ENCODE measurements at places on chromosomes 5 and 9.
A peak's percentile ranks its signal among the peaks of the same experiment; 100 is the strongest.

DNA sequence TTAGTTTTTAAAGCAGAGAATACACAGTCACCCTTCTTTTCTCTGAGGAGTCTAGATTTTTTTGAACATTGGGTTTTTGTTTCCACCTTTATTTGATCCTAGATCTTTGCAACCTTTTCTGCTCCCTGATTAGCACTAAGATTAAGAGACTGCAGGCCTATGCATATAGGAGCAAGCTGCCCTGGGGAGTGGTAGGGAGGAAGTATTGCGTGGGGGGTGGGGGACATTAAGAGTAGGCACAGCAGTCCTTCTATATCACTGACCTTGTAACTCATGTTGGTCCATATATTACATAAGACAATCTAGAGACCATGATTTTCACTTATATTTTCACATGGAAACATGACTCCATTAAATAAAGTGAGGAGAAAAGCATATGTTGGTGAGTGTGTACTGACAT, 149.1 kb downstream of the ADGRV1 start:
- DNase-seq: no peak

DNA sequence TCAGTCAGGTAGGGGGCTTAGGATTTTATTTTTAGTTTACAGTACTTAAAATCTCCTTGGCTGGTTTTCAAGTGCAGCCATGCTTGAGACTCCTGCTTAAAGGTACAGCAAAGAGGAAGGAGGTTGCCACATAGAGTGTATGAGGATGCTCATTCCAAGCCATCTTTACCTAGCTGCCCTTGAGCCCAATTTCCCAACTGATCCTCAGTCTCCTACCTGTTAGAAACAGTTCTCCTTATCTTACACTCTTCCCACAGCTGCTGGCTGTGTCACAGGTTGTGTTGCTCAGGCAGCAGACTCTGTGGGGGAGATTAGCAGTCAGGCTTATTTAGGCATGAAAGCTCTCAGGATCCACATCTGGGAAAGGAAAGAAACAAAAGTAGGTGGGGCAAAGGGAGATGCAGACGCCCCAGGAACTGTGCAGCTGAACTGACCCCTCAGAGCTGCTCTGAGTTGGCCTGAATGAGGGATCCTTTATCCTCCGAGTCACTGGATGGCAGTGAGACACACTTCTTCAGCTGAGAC, 95.1 kb downstream of the NMUR2 start:
- no peak for DNase-seq

GRCh38 chr9:33291031-33291397, 698 bp downstream of the NFX1 start:
- DNase-seq: no peak

DNA sequence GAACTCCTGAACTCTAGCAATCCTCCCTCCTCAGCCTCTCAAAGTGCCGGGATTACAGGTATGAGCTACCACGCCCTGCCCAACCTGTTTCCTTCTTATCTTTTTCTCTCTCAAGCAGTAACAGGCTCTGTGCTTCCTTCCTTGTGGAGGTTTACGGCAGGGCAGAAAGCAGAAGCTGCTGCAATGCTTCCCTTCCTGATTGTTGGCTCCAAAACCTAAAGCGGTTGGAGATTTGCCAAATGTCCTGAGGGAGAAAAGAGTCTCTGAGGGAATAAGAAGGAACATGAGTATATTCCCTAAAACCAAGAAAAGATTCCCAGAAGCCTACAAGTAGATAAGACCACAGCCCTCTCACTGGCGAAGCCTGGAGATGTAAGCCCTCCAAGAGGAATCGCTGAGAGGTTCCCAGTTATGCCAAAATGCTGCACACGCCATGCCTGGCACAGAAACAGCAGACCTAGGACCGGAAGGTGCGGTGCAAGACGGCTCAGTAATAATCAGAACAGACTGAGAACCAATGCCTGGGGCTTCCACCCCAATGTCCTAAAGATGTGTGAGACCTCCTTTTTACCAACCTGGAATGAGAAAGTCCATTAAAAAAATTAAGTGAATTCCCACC, 73.2 kb downstream of the APTX start:
- peak; percentile 55 for DNase-seq
